Activated B cell treated with CpG ODN at 0.5 μM for 24 hours (primary cell): ENCODE measurements at places on chromosomes 4 and X. TPM values are rescaled to one million over a fixed set of nuclear protein-coding genes. Genes with fewer than 3 reads are reported as not detected.

DNA sequence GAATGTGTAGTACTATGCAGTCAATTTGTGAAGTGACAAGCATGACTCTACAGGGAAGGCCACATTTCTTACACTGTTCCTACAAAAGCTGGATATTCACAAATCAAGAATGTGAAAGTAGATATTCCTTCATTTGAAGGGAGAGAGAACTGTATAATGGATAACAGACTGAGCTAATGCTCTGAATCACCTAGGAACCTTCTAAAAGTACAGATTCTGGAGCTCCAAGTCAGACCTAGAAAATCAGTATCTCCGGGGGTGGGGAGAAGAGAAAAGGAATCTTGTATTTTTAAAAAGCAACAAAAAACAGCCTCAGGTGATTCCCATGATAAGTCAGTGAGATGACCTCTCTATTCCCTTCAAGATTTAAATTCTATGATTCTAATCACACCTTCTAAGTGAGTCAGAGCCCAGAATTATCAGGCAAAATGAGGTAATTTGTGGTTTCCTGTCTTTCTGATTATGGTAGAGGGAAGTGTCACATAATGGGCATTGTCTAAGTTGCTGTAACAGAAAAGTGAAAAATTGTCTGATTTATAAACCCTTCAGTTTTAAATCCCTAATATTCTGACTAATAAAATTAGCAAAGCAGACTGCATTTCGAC is 80.9 kb downstream of the IL21 start:
- DNase-seq: no peak

- no peak for DNase-seq
Measured at GRCh38 chrX:119410027-119410819, 11.1 kb downstream of the SLC25A43 start.

DNA sequence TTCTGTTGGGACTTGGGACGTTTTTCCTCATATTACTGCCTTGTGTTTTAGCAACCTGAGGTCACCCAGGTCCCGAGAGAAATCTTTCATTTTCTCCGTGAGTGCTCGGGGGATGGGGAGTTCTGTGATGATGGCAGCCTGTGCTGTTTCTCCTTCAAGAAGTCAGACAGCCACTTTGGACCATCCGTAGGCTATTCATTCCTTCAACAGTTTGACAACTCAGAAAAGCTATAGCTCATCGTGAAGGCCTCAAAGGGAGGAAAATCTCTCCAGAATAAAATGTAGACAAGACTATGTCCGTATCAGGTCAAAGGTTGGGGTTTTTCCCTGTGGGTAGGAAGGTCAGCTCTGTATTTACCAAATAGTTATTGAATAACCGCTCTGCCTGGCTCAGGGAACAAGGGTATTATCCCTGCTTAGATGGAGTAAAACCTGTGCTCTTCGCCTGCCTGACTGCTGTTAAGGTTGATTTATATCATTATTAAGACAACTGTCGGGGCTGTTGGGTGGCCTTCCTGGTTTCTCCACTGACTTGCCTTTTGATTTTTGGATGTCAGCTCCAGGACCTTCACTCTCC is 36.6 kb downstream of the FAM114A1 start:
- DNase-seq: no peak

The ZDHHC15 gene
- total RNA-seq: not detected in 2 replicates

The MYOZ2 gene
- not detected in 2 replicates for total RNA-seq

The VSIG1 gene
- 1.3 and 1.9 TPM in 2 replicates for total RNA-seq

The MBTPS2 gene
- total RNA-seq: 7.9 and 9.0 TPM in 2 replicates

- DNase-seq: no peak
Measured at GRCh38 chr4:46393606-46394005, 3.7 kb upstream of the GABRA2 start.

DNA sequence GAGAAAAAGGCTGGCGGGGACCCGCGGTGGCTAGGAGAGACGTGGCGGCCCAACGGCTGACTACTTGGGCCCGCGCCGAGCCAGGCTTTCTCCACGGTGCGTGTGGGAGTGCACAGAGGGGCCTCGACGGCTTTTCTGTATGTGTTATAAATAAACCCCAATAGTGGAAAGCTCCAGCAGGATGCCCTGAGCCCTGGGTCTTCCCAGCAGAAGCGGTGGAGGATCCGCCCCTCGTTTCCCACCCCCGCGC is 268 bp upstream of the PRRG1 start:
- no peak for DNase-seq

The ZFYVE28 gene
- total RNA-seq: 5.9 and 6.1 TPM in 2 replicates

The CENPC gene
- total RNA-seq: 40.5 and 46.0 TPM in 2 replicates

DNA sequence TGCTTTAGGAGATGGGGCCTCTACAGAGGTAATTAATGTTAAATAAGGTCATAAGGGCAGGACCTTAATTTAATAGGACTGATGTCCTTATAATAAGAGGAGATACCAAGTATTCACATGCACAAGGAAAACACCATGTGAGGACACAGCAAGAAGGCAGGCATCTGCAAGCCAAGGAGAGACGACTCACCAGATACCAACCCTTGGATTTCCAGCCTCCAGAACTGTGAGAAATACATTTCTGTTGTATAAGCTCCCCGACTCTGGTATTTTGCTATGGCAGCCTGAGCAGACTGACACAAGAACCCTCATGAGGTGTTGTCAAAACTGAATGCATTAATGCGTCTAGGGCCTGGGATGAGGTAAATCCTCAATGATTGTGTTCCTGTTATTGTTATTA is 56.2 kb upstream of the MAPK10 start:
- DNase-seq: no peak

DNA sequence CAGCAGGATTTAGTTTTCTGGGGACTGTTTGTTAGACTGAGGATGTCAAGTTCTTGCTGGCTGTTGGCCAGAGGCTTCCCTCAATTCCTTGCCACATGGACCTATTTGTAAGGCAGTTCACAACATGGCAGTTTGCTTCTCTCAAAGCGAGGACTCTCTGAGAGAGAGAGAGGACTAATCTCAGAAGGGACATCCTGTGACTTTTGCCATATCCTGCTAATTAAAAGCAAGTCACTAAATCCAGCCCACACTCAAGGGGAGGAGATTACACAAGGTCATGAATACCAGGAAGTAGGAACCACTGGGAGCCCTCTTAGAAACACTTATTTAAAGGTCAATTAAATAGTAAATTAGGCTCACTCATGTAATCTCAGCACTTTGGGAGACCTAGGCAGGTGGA is 38.2 kb downstream of the PPP1R2C start:
- no peak for DNase-seq

DNA sequence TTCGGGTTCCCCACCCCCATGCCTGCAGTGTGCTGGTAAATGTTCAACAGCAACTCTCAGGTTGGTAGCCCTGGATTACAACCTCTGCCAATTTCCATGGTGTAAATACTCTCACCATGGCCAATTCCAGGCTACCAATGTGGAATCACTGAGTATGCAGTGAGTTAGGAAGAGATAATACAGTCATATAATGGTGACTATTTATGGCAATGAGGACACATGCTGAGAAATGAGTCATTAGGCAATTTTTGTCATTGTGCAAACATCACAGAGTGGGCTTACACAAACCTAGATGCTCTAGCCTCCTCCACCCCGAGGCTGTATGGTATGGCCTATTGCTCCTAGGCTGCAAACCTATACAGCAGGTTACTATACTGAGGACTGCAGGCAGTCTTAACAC is 4.6 kb upstream of the CLDN24 start:
- DNase-seq: no peak

- DNase-seq: no peak
Measured at GRCh38 chrX:110001740-110002299, 1.1 kb upstream of the TMEM164 start.

The VCX gene
- total RNA-seq: not detected in 2 replicates

GRCh38 chr4:153257151-153257620 is 52.9 kb downstream of the TRIM2 start:
- no peak for DNase-seq

DNA sequence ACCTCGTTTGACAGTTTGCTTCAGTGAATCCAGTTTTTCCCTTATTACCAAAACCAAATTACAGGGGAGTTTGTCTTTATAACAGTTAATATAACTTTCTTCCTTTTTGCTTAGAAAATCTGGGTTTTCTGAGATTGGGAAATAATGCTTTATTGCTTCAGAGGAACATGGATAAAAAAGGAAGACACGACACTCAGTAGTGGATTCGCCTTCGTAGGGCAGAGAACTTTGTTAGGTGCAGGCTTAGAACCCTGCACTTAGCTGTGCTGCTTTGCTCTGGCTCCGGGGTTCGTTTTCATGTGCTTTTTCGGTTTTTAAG is 188.2 kb downstream of the SOWAHB start:
- DNase-seq: no peak

The AFF2 gene
- 2.8 and 3.4 TPM in 2 replicates for total RNA-seq

GRCh38 chrX:130645955-130646583 is 244.3 kb downstream of the RBMX2 start:
- DNase-seq: no peak

DNA sequence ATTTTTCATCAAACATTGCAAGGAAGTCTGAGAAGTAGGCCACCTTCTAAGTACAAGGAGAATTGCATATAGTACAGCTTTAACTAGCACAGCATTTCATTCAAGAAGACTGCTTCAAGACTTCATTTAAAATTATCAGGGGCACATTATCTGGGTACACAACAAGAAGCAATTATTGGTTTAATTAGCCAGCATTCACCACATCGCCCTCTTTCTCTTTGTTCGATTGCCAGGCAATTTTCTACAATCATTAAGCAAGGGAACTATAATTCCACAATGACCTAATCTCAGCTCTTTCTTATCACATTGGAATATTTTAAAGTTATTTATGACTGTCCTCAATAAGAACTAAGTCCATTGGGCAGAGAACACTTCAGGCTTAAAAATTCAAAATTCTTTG is 1347.1 kb upstream of the PABPC4L start:
- no peak for DNase-seq

- no peak for DNase-seq
Measured at GRCh38 chr4:126264839-126265238, 950.1 kb downstream of the FAT4 start.

DNA sequence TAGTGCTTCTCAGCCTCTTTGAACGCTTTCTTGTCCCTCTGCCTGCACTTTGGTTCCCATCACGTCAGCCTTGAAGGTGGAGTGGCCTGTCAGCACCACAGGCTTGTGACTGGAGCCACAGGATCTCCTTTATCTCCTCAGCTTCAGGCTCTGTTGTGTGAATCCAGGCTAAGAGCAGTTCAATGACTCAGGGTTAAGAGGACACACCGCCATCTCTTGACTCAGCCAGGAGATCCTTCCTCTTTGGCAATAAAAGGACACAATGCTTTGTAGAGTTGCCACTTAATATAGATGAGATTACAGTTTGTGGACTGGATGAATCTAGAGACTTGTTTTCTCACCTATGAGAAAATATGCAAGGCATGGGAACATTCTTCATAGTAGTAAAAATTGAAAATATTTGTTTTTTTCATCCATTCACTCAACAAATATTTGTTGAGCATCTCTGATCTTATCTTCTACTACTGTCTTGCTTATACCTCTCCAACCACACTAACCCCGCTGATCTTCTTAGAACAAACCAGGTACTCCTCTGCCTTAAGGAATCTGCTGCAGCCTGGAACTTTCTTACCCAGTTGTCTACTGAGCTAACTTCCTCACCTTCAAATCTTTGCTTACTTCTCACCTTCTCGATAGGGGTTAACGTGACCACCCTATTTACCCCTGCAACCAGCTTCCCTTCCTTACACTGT is 62.3 kb downstream of the UCHL1 start:
- no peak for DNase-seq

DNA sequence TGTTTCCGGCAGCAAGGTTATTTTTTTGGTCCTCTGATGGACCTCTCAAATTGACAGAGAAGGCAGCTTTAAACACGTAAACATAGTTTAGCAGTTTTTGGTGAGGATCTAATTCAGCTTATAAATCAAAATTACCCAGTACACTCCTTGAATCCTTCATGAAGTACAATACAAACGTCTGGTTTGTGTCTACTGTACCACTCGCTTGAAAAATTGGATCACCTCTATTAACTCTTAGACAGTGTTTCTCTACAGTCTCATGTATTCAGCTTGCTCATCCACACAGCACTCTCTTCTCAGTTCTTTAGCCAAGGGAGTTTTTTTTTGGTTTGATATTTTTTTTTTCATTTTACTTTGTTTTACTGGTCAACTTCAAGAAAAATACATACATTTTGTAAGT is 113.5 kb downstream of the RNF150 start:
- DNase-seq: no peak

- no peak for DNase-seq
Measured at GRCh38 chrX:106039920-106040319, 1.4 kb upstream of the SERPINA7 start.

GRCh38 chrX:77668391-77669237 is 117.4 kb downstream of the ATRX start:
- DNase-seq: no peak

DNA sequence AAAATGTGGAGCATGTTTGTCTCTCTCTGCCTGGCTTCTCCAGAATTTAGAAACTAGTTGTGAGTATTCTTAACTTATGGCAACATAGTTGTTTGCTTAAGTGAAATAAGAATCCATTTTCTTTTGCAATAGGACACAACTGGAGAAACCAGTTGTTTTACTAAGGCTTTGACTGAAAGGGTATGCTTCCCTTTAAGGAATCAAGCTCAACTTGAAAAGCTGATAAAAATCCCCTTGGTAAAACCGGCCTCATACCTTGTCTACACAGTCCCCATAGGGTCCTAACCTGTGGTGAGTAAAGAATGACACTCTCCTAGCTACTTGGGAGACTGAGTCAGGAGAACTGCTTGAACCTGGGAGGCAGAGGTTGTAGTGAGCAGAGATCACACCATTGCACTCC is 139.8 kb downstream of the NR3C2 start:
- no peak for DNase-seq

- no peak for DNase-seq
Measured at GRCh38 chr4:110033355-110034025, 120.8 kb downstream of the EGF start.

DNA sequence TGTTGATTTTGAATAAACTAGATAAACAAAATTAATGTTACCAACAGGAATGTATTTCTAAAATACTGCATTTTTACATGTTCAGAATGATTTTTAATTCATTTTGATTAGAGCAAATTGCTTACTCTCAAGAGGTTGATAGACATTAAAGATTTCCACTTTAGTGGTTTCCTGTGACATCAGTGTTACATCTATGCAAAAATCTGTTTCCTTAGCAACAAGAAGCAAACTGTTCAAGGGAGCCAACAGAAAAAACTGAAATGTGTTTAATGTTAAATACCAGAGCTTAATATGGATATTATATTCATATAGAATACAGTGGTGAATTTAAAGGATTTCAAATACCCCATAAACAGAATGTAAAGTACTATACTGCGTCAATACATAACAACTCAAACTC is 277.8 kb downstream of the GABRG1 start:
- no peak for DNase-seq

DNA sequence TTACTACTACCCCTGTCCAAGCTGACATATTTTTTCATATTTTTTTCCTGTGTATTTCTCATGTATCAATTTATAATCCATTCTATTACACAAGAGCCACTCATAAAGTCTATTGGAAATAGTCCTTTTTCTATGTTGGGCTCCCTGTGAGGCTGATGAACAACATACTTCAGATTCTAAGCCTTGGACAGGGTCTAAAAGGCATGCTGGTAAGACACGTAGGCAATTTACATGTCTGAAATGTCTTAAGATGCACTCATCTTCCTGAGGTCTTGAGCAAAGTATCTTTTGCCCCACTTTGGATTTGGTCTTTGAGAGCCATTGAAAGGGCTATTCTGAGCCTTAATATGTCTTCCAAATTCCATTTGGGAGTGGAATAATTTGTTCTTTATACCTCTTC is 31.8 kb downstream of the OCIAD1 start:
- no peak for DNase-seq

The SMIM31 gene
- total RNA-seq: not detected in 2 replicates

The DMRTC1 gene
- total RNA-seq: 0.27 and 0.71 TPM in 2 replicates
